ENCODE measurements at places on chromosomes 4 and X.

DNA sequence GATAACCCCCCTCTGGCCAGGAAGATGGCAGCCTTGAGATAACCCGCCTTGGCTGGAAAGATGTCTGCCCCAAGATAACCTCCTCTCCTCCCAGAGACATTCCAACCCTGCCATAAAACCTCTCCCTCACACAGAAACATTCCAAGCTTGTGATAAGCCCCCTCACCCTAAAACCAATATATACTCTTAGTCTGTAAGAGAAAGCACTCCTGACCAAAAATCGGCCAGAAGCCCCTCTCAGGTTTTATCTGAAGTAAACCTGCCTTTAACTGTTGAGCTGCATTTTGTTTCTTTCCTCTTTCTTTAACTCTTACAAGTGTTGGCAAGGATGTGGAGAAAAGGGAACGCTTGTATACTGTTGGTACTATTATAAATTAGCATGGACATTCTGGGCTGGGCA is 8.5 kb downstream of the ERCC6L start:
- H3K27ac ChIP-seq: no peak overlapping the region
- H3K4me3 ChIP-seq: no peak overlapping the region
- no peak for DNase-seq
- H3K27me3 ChIP-seq: no peaks in the 10 kb centered on the region
- peaks cover 41% of the 10 kb centered on the region for H3K36me3 ChIP-seq

DNA sequence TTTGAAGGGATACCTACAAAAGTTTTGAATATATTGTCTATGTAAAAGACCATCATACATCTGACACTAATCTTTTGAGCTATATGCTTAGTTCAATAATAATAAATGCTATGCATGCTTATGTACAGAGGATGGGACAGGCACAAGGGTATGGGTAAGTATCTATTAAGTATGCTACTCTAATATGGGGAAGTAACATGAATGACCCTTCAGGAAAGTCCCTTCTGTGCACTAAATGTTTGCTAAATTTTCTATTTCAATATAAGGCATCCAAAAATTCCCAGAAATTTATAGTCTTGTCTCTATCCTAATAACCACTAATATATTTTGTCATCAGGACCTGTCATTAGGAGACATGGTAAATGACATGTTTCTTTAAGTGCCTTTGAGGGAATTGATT is 19.0 kb downstream of the ATP8A1 start:
- no peaks in the 10 kb centered on the region for H3K27me3 ChIP-seq
- H3K27ac ChIP-seq: no peak overlapping the region
- no peak overlapping the region for H3K4me3 ChIP-seq

GRCh38 chr4:7861440-7861881 is 78.2 kb downstream of the AFAP1 start:
- H3K4me1 ChIP-seq: peaks cover 72% of the 10 kb centered on the region
- H3K36me3 ChIP-seq: peaks cover 11% of the 10 kb centered on the region
- peak; percentile 57 for DNase-seq
- H3K4me3 ChIP-seq: peak overlapping the region; percentile 47
- peak overlapping the region; percentile 98 for H3K27ac ChIP-seq

DNA sequence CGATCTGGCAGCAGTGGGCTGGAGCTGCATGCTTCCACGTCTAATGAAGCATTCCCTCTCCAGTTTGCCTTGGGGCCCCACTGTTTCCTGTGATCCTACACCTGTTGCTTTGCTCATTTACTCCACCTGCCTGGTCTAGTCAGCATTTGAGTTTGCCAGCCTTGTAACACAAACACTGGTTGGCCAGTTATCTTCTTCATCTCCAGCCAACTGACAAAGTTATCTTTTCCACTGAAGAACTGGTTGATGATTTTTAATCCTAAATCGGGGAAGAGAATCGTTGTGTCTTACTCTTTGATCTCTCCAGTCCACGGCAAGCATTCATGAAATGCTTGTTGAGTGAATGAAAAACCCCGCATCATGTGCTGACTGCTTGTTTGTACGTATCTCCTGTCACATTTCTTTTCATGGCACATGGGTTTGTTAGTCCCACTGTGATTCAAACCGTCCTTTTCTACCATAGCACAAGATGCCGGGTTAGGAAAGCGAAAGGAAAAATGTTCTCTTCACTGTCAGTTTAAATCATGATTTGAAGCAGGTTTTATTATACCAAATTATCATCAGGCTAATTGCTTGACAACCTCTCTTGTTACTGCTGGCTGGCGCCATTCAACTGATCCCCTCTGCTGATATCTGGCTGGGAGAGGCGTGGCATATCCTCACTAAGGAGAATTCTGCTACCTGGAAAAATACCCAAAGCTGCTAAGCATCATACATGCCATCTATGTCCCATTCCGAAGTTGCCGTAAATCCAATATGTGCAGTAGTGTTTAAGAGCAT is 144.8 kb downstream of the SHROOM3 start:
- H3K27me3 ChIP-seq: no peaks in the 10 kb centered on the region
- H3K4me3 ChIP-seq: no peak overlapping the region
- peaks cover 16% of the 10 kb centered on the region for H3K4me1 ChIP-seq
- no peaks in the 10 kb centered on the region for H3K36me3 ChIP-seq
- DNase-seq: no peak
- H3K27ac ChIP-seq: peak overlapping the region; percentile 83

- H3K27ac ChIP-seq: no peak overlapping the region
- H3K27me3 ChIP-seq: peaks cover 11% of the 10 kb centered on the region
- H3K4me1 ChIP-seq: no peaks in the 10 kb centered on the region
- H3K4me3 ChIP-seq: no peak overlapping the region
- no peak for DNase-seq
- no peaks in the 10 kb centered on the region for H3K36me3 ChIP-seq
These were observed 36.1 kb downstream of the PHOX2B start for GRCh38 chr4:41712425-41712824.

DNA sequence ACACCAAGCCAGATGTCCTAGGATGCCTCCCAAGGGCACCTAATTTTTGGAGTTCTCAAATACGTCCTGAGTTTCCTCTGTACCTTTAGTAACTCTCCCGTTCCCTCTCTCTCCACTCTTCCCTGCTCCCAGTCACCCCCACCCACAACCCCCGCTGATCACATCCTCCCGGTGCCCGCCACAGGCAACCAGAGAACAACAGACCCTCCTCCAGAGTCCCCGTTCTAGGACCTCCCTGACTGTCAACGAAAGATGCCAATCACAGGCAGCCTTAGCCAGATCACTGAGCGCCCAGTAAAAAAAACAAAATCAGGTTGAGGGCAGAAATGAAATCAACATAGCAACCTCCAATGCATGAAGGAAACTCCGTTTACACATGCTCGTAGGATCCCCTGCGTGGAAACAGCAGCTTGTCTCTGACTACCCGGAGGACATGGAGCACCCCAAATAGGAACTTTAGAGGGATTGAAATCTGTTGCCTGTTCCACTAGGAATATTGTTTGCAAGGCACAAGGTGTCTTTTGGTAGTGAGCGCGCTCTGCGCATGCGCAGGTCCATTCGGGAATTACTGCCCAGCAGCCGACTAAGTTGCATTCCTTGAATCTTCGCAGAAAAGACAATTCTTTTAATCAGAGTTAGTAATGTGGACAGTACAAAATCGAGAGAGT is at the start of gene GABRB1:
TSS of gene GABRB1 (plus strand) at position 557 of the 668 bp plus-strand sequence.
- peaks cover 26% of the 10 kb centered on the region for H3K27me3 ChIP-seq
- DNase-seq: peak; percentile 73
- H3K36me3 ChIP-seq: no peaks in the 10 kb centered on the region

- H3K36me3 ChIP-seq: peaks cover 2% of the 10 kb centered on the region
- H3K4me3 ChIP-seq: no peak overlapping the region
- no peak overlapping the region for H3K27ac ChIP-seq
- H3K4me1 ChIP-seq: peaks cover 55% of the 10 kb centered on the region
- no peak for DNase-seq
These were observed 69.0 kb downstream of the SLC16A2 start for GRCh38 chrX:74490247-74490646.

DNA sequence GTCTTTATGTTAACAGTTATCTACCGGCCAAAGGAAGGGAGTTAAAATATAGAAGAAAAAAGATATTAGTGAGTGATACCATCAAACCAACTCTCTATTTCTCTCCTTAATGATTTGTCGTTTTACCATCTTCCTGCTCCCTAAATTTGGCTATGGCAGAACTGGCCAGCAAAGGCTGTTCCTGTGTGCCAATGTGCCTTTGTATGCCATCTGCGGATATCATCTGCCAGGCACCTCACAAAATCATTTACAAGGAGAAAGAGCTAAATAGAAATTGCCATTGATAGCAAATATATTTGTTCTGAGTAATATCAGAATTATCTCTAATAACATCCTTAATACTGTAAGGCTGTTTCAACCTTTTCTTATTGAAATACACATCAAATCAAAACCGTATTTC is 22.4 kb downstream of the GPM6A start:
- no peak for DNase-seq
- H3K27ac ChIP-seq: no peak overlapping the region
- H3K27me3 ChIP-seq: no peaks in the 10 kb centered on the region
- peaks cover 44% of the 10 kb centered on the region for H3K4me1 ChIP-seq

DNA sequence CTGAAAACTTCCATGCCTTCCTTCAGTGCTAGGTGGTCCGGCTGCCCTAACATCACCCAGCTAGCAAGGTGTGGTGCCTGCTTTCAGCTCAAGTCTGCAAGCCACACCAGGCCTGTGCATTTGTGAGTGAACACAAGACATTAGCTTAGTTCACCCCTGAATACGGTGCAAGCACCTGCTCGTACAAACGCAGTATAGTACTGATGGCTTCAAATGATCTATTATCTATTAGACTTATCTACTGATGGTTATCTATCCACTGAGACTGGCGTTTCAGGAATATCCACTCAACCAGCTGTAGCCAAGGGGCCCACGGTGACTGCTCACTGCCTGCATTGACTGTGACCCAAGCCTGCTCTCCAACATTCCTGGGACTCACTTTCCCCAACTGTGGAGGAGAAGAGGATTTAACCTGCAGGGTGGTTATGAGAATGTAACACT is 155.9 kb downstream of the SHOX start:
- no peak overlapping the region for H3K27ac ChIP-seq
- H3K27me3 ChIP-seq: peaks cover 6% of the 10 kb centered on the region
- peaks cover 39% of the 10 kb centered on the region for H3K4me1 ChIP-seq

- H3K27me3 ChIP-seq: peaks cover 18% of the 10 kb centered on the region
- no peak overlapping the region for H3K27ac ChIP-seq
- DNase-seq: no peak
- peaks cover 11% of the 10 kb centered on the region for H3K4me1 ChIP-seq
- no peaks in the 10 kb centered on the region for H3K36me3 ChIP-seq
These were observed 41.1 kb downstream of the PJA1 start for GRCh38 chrX:69124108-69124507.

- H3K4me1 ChIP-seq: 0 out of 2 replicates have a peak, but pooled peaks cover 5% of the 10 kb centered on the region
- DNase-seq: peak; percentile 63
- H3K27ac ChIP-seq: no peak overlapping the region
- H3K4me3 ChIP-seq: no peak overlapping the region
These were observed 258.3 kb upstream of the GABRA2 start for GRCh38 chr4:46648088-46648744.

DNA sequence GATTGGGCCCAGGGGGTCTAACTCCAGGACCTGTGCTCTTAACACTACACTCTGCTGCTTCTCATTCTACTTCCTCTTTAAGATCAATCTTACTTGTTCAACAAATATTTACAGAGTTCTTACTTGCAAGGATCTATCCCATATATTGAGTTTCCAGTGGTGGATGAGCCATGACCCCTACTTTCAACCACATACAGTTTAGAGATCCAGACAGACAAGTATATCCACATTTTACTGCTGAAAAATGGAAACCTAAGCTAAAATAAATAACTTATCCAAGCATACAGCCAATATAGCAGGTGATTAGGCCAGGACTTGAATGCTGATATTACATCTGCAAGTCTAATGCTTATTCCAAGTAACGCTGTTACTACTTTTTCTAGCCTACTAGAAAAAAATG is 18.7 kb downstream of the TMEM150C start:
- no peaks in the 10 kb centered on the region for H3K4me1 ChIP-seq
- no peak for DNase-seq
- H3K27ac ChIP-seq: no peak overlapping the region
- no peak overlapping the region for H3K4me3 ChIP-seq
- H3K36me3 ChIP-seq: no peaks in the 10 kb centered on the region
